Naive thymus-derived CD4-positive, alpha-beta T cell (primary cell): ENCODE measurements at places on chromosomes 16 and 17.

DNA sequence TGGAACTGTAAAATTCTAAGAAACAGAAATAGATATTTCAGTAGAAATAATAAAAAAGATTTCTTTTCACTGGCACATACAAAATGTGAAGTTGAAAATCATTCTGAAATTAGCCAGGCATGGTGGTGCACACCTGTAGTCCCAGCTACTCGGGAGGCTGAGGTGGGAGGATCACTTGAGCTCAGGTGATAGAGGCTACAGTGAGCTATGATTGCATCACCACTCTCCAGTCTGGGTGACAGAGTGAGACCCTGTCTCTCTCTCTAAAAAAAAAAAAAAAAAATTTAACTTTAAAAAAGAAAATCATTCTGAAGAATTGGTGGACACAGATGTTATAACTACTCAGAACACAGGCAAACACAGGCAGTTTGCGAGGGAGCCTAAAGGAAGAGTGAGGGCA lies 97.7 kb upstream of the FA2H start:
- no peak overlapping the region for H3K27ac ChIP-seq
- peaks cover 3% of the 10 kb centered on the region for H3K4me1 ChIP-seq
- no peaks in the 10 kb centered on the region for H3K27me3 ChIP-seq
- H3K4me3 ChIP-seq = no peak overlapping the region

GRCh38 chr16:88494335-88495154 lies 41.5 kb downstream of the ZFPM1 start:
- no peaks in the 10 kb centered on the region for H3K27me3 ChIP-seq
- H3K36me3 ChIP-seq = no peaks in the 10 kb centered on the region
- no peak for DNase-seq
- no peaks in the 10 kb centered on the region for H3K4me1 ChIP-seq
- no peak overlapping the region for H3K27ac ChIP-seq

DNA sequence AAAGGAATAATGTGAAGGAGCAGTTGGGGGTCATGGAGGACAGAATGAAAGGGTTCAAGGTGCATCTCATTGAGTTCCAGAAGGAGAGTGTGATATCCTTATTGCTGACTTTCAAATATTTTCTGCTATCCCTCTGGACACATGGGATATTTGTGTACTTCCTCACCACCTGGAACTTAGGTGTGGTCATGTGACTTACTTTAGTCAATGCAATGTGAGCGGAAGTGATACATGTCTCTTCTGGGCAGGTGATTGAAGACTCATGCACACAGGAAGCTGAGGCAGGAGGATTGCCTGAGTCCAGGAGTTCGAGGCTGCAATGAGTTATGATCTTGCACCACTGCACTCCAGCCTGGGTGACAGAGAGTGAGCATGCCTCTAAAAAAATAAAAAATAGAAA lies 36.7 kb upstream of the TANC2 start:
- no peaks in the 10 kb centered on the region for H3K27me3 ChIP-seq
- H3K4me3 ChIP-seq = no peak overlapping the region
- H3K27ac ChIP-seq = no peak overlapping the region
- no peaks in the 10 kb centered on the region for H3K36me3 ChIP-seq
- no peaks in the 10 kb centered on the region for H3K4me1 ChIP-seq
- no peak for DNase-seq

- no peaks in the 10 kb centered on the region for H3K27me3 ChIP-seq
- peak overlapping the region; percentile 61 for H3K4me3 ChIP-seq
- no peaks in the 10 kb centered on the region for H3K36me3 ChIP-seq
- peaks cover 11% of the 10 kb centered on the region for H3K4me1 ChIP-seq
These were observed 533 bp downstream of the RASD1 start for GRCh38 chr17:17495536-17496188.

- H3K27me3 ChIP-seq = no peaks in the 10 kb centered on the region
- no peak overlapping the region for H3K27ac ChIP-seq
- H3K4me3 ChIP-seq = no peak overlapping the region
- H3K36me3 ChIP-seq = no peaks in the 10 kb centered on the region
- no peak for DNase-seq
These were observed 2166.6 kb downstream of the TP53TG3F start for GRCh38 chr16:35626041-35626440.

DNA sequence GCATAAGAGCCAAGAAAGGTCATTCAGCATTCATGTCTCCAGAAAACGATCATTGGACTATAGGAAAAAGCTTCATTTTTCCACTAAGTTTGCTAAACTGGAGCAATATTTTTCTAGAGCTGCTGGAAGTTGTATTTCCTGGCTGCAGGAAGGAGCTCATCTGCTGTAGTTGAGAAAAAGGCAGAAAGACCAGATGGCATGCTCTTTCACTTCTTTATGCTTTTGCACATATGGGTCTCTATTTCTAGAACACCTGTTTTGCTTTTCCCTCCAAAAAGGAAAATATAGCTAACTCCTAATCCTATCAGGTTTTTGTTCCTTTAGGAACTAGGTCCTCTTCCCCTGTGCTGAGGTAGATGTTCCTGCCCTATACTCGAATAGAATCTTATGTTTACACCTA lies 61.9 kb upstream of the HLF start:
- H3K27ac ChIP-seq = no peak overlapping the region
- no peaks in the 10 kb centered on the region for H3K36me3 ChIP-seq
- no peaks in the 10 kb centered on the region for H3K4me1 ChIP-seq
- H3K27me3 ChIP-seq = no peaks in the 10 kb centered on the region
- DNase-seq = no peak

GRCh38 chr17:81966343-81967243 lies 5.6 kb upstream of the NOTUM start:
- H3K27me3 ChIP-seq = no peaks in the 10 kb centered on the region
- no peaks in the 10 kb centered on the region for H3K36me3 ChIP-seq
- H3K27ac ChIP-seq = peak overlapping the region; percentile 58
- H3K4me1 ChIP-seq = peaks cover 23% of the 10 kb centered on the region

DNA sequence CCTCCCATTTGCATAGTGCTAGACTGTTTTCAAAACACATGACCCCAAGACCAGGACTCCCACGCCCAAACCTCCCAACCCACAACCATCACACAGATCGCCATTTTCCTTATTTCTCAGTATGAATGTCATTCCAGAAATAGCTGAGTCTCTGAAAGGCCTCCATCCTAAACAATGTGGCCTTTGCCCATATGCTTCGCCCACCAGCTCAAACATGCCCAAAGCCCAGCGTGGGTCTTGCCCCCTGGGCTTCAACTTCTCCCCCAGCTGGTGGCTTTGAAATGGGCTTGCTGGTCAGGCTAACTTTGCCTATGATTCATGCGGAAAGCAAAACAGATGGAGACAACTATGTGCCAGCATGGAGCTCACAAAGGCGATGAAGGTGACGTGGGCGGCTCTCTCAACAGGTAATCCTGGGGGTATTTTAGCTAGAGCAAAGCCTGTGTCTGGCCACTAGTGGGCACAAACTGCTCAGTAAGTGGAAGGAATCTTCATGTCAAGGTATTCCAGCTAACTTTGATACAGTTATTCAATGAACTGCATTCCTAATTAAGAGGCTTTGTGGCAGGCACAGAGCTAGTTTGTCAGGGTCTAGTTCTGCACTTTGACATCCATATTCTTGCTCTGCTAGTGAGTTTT lies 17.1 kb downstream of the PMP22 start:
- H3K4me3 ChIP-seq = no peak overlapping the region
- H3K27ac ChIP-seq = no peak overlapping the region
- no peaks in the 10 kb centered on the region for H3K36me3 ChIP-seq
- no peak for DNase-seq
- no peaks in the 10 kb centered on the region for H3K4me1 ChIP-seq
- H3K27me3 ChIP-seq = no peaks in the 10 kb centered on the region

- no peaks in the 10 kb centered on the region for H3K4me1 ChIP-seq
- DNase-seq = no peak
- no peaks in the 10 kb centered on the region for H3K27me3 ChIP-seq
- H3K36me3 ChIP-seq = no peaks in the 10 kb centered on the region
These were observed 401.0 kb downstream of the SNX29 start for GRCh38 chr16:12377497-12377896.

- no peaks in the 10 kb centered on the region for H3K27me3 ChIP-seq
- H3K4me1 ChIP-seq = peaks cover 6% of the 10 kb centered on the region
- H3K27ac ChIP-seq = peak overlapping the region; percentile 82
- DNase-seq = peak; percentile 41
- H3K4me3 ChIP-seq = peak overlapping the region; percentile 68
These were observed 9.3 kb downstream of the RIPOR1 start for GRCh38 chr16:67537636-67538591.

DNA sequence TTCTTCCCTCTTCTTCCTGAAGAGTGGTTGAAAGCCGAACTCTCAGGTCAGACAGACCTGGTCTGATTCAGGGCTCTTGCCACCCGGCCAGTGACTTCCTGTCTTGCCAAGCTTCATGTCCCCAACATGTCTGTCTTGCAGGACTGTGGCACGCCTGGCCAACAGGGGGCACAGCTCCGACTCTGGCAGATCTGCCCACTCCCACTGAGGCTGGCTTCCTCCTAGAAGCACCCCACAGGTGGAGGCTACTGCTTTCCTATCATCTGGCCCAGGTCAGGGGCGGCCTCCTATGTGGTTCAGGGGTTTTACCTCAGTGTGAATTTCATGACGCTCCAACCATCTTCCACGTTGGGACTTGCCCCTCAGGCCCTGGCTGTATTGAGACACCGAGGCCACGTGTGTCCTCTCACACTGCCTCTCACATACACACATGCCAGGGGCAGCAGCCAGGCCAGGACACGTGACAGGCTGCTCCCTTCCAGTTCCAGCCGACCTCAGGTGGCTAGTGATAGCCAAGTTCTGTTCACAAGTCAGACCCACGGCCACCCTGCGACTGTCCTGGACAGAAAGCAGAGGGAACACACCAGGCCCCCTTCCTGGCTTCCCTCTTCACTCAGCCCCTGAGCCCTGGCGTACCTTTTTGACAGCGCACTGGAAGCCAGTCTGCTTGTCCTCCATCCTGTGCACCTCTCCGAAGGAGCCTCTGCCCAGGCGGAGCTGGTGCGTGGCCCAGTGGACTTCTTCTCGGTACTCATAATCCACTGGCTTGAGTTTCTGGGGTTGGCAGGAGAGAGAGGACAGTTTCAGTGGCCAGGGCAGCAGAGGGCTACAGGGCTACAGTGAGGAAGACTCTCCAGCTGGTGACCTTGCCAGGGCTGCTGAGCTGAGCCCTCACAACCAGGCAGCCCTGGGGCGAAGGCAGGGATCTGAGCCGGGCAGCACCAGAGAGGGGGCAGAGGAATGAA lies 22.6 kb upstream of the SPATA32 start:
- peaks cover 18% of the 10 kb centered on the region for H3K36me3 ChIP-seq
- no peak overlapping the region for H3K27ac ChIP-seq
- H3K4me3 ChIP-seq = no peak overlapping the region

DNA sequence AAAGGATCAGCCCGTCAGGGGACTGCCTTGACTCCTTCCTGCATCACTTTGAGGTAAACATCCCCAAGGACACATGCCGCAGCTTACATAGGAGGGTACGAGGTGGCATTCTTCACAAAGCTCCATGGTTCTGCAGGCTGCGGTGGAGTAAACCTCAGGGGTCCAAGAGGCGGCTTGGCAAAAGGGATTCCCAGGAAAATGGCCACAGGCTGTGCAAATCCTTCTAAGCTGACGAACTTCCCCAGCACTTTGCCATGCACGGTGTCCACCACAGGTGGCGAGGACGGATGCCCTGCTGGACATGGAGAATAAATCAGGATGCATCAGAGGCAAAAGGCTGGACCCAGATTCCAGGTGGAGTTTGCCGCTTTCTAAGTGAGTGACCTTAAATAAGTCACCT lies 4.2 kb downstream of the CES1 start:
- H3K4me1 ChIP-seq = no peaks in the 10 kb centered on the region
- no peaks in the 10 kb centered on the region for H3K27me3 ChIP-seq

GRCh38 chr17:13419676-13420075 lies 182.1 kb downstream of the HS3ST3A1 start:
- H3K4me1 ChIP-seq = no peaks in the 10 kb centered on the region
- DNase-seq = no peak
- no peaks in the 10 kb centered on the region for H3K27me3 ChIP-seq
- H3K36me3 ChIP-seq = no peaks in the 10 kb centered on the region
- no peak overlapping the region for H3K4me3 ChIP-seq

GRCh38 chr16:57091975-57092785 lies at the start of gene CPNE2:
TSS of gene CPNE2 (plus strand) at chr16:57092583. CDS start at chr16:57110743, 18,160 bp downstream.
- no peaks in the 10 kb centered on the region for H3K36me3 ChIP-seq
- peak within 1 kb of the TSS; percentile 50 for H3K4me3 ChIP-seq
- H3K4me1 ChIP-seq = no peaks in the 10 kb centered on the region

- H3K4me1 ChIP-seq = no peaks in the 10 kb centered on the region
- no peaks in the 10 kb centered on the region for H3K36me3 ChIP-seq
- no peak overlapping the region for H3K27ac ChIP-seq
- H3K4me3 ChIP-seq = no peak overlapping the region
These were observed 75.7 kb downstream of the TANC2 start for GRCh38 chr17:63041722-63042121.

- no peak for DNase-seq
- H3K4me3 ChIP-seq = no peak overlapping the region
- no peaks in the 10 kb centered on the region for H3K4me1 ChIP-seq
- no peak overlapping the region for H3K27ac ChIP-seq
These were observed 44.5 kb downstream of the AATF start for GRCh38 chr17:36993227-36993626.

- H3K36me3 ChIP-seq = no peaks in the 10 kb centered on the region
- H3K4me1 ChIP-seq = no peaks in the 10 kb centered on the region
- no peaks in the 10 kb centered on the region for H3K27me3 ChIP-seq
- no peak overlapping the region for H3K4me3 ChIP-seq
- no peak overlapping the region for H3K27ac ChIP-seq
- DNase-seq = no peak
These were observed 84.9 kb downstream of the TMEM114 start for GRCh38 chr16:8505327-8505991.

DNA sequence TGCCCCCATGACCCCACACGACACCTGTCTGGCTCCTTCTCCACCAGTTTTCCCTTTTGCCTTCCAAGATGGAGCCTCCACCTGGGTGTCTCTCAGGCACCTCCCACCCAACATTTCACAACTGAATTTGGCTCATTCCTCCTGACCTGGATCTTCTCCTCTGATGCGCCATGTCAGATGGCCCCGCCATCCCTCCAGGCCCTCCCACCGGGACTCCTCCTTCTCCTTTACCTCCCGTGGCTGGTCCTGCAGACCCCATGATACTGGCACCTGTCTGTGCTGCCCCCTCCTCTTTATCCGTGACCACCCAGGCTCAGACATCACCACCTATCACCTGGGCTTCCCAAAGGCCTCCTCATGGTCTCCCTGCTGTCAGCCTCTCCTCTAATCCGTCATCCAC lies 4.7 kb downstream of the TRPV3 start:
- DNase-seq = no peak
- H3K4me1 ChIP-seq = no peaks in the 10 kb centered on the region
- H3K27ac ChIP-seq = no peak overlapping the region
- no peaks in the 10 kb centered on the region for H3K27me3 ChIP-seq
- no peaks in the 10 kb centered on the region for H3K36me3 ChIP-seq

DNA sequence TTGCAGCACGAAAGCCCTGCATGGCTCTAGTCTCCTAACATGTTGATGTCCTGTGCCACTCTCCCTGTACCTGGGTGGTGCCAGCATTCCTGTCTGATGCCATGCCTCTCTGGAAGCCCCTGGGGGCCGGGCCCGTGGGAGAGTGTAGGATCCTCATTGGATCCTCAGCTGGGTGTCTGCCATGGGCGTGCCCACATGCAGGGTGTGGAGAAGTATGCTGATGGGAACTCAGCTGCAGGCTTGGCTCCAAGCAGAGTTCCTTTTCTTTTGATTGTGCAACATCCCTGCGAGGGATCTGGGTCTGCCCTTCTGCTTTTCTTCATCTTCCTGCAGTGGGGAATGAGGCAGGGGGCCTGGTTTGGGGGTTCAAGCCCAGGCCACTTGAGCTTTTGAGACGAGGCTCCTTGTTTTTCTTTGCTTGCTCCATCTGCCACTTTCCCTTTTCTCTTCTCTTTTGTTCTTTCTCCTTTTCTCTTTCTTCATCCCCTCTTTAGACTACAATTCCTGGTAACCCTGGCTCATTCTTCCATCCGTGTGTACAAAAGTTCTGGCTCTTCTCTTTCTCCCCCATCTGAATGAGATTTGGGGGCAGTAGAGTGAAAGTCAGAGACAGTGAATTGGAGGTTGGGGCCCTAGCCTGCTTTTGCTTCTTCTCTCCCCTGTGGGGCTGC lies 32.9 kb downstream of the KSR1 start:
- no peak for DNase-seq
- no peak overlapping the region for H3K4me3 ChIP-seq
- H3K4me1 ChIP-seq = no peaks in the 10 kb centered on the region
